Fibroblast of the conjunctiva (primary cell): ENCODE measurements at places on chromosomes 3 and 15.

DNA sequence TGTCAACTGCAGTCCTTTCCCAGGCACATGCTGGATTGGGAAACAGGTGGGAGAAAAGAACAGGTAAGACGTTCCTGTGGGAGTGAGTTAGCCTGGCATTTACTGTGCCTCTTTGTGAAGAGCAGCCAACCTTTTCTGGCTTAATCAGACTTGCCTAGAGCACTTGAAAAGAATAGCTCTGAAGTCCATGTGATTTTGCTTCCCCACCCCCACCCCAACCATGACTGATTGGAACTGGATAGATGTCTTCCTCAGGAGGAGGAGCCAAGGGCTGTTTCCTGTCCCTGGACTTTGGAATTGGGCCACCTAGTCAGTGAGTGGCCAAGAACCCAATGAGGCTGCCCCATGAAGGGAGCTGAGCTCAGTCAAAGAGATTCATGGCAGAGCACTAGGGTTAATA, 4.7 kb upstream of the TMEM41A start:
- DNase-seq, result no peak

- peak; percentile 60 for DNase-seq
Measured at GRCh38 chr15:82262422-82263026, at the start of the genes EFL1 and SAXO2. EFL1 (minus strand) TSS chr15:82262734; CDS start chr15:82261778, 956 bp downstream. SAXO2 (plus strand) TSS chr15:82262818; CDS start chr15:82262880, 62 bp downstream.

- DNase-seq, result no peak
Measured at GRCh38 chr15:83155942-83156341, 48.5 kb downstream of the TM6SF1 start.

DNA sequence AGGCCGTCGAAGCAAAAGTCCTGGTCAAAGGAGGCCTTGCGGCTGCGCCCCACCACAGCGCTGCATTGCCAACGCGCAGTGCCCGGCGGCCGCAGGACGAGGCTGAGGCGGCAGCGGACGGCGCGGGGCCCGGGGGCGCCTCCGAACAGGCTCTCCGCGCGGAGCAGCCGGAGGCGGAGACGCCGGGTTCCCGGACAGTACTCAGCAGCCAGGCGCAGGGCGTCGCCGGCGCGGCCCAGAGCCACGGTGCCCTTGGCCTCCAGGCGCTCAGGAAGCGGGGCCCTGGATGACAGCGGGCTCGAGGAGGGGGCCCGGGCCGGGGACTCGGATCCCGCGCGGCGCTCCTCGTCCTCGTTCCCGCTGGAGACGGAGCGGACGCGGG, 1.1 kb downstream of the C2CD4B start:
- no peak for DNase-seq

DNA sequence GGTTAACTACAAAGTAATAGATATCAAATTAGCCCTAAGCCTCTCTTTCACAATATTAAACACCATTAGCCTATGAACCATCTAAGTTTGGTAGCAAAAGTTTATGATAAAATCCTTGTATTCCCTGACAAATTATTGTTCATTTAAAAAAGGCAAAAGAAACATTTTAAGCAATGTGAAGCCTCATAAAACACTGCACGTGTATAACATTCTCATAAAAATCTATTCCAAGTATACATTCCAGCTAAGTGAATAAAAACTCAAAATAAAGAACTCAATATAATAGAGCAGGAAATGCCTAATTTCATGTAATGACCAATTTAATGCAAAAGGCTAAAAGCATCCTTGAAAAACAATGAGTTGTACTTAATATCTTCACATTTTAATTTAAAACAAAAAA, 27.7 kb downstream of the TNIK start:
- no peak for DNase-seq

DNA sequence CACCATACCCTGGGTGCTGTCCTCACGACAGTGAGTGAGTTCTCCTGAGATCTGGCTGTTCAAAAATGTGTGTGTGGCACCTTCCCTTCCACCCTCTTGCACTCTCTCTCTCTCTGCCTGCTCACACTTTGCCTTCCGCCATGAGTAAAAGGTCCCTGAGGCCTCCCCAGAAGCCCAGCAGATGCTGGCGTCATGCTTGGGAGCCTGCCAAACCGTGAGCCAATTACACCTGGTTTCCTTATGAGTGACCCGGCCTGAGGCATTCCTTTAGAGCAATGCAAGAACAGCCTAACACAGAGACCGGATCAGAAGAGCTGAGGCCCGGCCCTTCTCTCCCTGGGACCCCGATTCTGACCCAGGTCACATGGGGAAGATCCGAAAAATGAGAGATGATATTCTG, 15.4 kb downstream of the TMEM44 start:
- DNase-seq, result no peak

GRCh38 chr3:16482194-16482769, 31.2 kb downstream of the RFTN1 start:
- no peak for DNase-seq

- no peak for DNase-seq
Measured at GRCh38 chr15:32747921-32748342, 30.1 kb downstream of the GREM1 start.

GRCh38 chr3:41404582-41404981, 205.3 kb downstream of the CTNNB1 start:
- no peak for DNase-seq

- DNase-seq, result no peak
Measured at GRCh38 chr3:156519758-156520162, 35.2 kb downstream of the SSR3 start.

DNA sequence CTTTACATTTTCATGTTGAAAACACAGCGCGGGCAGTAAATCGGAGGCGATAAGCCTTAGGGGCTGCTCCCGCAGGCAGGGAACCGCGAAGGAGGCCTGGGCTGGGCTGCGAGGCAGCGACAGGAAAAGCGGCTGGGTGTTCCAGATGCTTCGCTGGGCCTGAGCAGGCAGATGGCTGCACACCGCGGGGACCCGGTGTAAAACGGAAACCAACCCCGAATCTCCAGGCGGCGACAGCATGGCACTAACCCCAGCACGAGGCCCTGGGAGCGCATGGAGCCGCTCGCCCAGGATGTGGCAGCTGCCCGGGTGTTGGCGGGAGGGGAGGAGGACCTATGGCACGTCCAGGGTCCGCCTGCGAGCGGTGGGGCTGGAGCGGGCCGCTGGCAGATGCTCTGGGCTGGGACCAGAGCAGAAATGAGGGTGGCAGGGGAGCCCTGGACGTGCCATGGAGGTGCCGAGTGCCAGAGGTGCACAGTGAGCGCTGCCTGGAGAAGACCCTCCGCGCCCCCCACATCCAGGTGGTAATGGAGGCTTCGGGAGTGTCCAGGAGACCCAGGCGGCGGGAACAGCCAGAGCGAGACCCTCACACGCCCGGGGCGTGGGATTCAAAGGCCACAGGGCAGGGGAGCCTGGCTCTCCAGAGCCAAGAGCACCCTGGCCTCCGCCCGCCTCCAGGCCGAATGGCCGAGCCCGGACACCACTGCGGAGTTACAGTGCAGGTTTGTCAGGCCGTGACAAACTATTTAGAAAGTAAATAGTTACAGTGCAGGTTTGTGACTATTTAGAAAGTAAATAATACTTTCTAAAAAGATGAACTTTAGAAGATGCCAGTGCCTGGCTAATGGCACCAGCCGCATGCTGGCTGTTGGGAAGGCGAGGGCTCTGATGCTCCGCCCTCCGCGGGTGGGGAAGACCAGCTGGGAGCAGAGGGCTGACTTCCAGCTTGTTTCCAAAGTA, 293.6 kb downstream of the OCA2 start:
- no peak for DNase-seq

DNA sequence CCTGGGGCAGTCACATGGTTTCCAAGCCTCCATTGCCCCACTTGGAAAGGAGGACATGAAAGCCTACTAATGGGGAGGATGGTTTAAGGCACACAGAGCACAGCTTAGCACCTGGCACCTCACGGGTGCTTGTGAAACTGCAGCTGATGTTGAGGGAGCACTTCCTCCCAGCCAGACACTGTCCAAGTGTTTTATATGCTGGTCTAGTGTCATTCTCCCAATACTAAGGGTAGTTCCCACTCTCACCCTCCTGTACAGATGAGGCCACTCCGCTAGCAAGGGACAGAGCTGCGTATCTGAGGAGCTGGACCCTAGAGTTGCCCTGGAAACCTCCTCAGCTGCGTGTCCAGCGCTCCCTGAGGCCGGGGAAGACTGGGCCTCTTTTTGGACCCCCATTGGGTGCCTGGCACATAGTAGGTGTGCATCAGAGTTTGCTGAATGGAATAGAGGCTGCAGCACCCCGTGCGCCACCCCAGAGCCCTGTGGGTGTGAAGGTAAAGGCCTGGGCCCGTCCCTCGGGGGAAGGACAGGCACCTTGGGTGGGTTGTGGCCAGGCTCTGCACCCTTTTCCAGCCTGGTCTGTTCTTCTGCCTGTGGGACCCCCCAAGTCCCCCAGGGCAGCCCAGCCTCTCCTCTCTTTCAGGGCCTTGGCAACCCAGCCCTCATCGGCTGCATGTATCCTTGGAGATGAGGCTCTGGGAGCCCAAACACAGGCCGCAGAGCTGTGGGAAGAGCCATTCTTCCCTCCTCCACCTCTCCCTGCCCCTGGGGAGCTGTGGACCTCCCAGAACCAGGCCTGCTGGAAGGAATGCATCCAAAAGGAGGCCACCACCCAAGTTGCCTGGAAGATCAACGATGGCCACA, 31.3 kb downstream of the DNASE1L3 start:
- DNase-seq, result no peak

DNA sequence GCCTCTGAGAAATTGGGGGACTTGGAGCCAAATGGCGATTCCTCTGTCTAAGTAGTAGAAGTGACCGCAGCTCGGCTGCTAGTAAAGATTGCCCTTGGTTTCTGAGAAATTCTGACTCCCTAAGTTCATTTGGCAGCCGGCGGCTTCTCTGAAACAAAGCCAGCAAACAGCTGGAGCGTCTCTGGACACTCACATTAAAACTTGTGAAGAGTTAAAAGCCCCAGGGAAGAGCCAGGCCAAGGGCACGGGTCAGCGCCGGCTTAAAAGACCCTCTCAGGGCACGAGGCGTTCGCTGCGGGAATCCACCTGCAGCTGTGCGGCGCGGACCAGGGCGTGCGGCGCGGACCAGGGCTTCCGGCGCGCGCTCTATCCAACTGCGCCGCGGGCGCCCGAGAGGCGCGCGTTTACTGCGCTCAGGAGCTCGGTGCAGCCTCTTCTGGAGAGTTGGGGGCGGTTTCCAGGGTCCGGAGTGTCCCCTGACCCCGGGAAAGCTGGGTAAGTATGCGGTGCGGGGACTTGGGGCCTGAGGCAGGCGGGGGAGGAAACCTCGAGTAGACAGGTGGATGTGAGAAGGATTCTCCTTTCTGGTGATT, at the start of gene COL6A5:
Gene COL6A5 (plus strand): TSS at position 186 of the 593 bp plus-strand sequence. CDS start 27,967 bp downstream, outside the sequence.
- no peak for DNase-seq

DNA sequence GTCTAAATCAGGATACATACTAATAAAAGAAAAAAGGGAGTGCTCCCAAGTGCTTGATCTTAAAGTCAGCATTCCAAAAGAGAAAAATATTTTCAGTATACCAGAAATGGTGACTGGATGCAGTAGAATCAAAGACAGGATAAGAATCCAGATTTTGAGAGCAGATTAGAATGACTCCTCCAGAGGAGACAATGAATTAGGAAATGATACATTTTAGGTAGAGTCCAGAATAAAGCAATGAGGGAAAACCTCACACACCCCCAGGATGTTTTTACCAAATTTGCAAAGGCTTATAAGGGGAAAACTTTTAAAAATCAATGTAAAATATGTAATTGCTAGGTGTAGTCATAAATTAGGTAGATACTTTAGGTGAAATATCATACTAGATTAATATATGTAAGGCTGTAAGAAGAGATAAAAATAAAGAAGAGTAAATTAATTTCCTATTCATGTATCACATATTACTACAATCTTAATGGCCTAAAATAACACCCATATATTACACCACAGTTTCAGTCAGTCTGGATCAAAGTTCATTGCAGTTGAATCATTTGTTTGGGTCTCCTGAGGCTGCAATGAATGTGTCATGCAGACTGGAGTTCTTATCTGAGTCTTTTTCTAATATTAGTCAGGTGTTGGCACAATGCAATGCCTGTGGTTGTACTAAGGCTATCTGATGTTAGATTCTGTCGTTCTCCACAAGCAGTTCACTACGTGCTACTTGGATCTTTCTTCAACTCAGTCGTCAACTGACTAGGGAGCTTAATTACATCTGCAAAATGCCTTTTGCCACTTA, 547.8 kb upstream of the EPHA6 start:
- DNase-seq, result peak; percentile 0

DNA sequence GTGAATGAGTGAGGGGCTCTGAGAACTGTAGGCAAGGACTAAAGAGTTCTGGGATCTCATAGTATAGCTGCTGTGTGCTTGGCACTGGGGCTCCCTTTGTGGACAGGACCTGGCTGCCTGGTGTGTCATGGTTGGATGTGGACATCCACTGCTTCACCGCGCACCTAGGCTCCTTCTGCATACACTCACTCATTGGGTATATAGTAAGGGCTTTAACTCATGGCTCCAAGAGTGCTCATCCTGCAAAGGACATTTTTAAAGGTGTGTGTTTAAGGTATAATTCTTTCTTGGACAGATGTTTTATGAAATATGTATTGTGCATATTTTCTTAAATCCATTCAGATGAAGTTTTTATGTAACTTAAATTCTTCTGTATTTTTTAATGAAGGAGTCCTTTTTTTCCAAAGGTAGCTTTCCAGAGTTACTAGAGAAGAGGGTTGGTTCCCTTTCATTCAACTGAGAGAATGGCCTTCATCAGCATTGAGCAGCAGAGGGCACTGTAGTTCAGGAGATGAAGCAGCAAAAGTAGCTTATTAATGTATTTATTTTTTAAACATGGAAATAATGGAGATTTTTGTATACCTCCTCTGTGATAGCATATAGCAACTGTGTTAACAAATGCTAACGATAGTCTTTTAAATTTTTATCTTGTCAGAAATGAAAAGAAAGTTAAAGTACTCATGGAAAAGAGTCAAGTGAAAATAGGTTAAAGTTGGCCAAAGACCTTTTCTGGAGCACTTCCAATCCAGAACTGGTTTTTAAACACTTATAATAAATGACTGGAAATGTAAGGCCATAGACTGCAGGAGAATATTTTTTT, 25.2 kb downstream of the OXNAD1 start:
- DNase-seq, result peak; percentile 55

DNA sequence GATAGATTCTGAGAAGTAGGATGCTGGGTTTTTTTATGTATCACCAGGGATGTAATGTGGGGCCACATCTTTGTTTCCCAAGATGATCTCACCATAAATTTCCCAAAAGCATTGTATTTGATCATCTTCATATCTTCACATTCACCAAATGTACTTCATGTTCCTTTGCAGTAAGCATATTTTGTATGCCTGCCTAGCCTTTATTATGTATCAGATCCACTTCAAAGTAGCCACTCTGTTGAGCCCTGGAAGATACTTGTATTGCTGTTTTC, 14.2 kb upstream of the GATM start:
- no peak for DNase-seq

DNA sequence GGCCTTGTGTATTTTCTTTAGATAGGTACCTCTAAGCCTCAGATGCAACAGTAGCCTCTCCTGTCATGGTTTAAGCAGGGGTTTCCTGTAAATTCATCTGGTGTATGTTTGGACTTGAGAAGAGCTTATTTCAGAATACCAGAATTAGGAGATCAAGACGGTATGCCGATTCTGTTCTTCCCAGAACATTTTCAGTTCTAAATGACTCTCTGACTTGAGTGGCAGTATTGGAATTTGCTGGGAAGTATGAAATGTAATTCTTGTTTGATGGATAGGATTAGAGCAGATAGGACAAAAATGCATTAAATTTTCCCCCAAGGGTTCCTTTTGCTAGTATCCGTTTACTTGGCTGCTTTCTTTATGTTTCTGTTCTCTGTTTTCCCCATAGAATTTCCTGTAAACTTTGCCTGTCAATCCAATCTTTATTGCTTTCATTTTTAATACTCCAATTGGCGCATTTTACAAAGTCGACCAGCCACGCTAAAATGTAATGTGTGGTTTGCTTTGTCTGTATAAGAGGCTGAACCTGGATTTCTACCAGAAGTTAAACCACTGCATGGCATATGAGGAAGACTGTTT, 612.2 kb downstream of the RBMS3 start:
- DNase-seq, result no peak
